ENCODE measurements at places on chromosomes 3 and 15.

GRCh38 chr3:9957214-9957613, 5.0 kb upstream of the PRRT3 start:
- no peak for DNase-seq

GRCh38 chr15:31292391-31293015, 34.1 kb upstream of the KLF13 start:
- no peak for DNase-seq

GRCh38 chr15:71874245-71874644, 63.9 kb downstream of the NR2E3 start:
- DNase-seq: no peak

DNA sequence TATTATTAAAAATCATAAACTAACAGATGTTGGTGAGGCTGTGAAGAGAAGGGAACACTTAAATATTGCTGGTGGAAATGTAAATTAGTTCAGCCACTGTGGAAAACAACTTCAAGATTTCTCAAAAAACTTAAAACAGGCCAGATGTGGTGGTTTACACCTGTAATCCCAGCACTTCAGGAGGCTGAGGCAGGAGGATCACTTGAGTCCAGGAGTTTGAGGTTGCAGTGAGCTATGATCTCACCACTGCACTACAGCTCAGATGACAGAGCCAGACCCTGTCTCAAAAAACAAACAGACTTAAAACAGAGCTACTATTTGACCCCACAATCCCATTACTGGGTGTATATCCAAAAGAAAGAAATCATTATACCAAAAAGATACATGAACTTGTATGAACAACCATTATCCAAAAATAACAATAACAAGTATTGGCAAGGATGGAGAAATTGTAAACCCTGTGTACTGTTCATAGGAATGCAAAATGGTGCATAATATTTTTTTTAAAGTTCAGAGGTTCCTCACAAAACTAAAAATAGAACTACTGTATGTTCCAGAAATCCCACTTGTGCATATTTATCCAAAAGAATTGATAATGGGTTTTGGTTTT, 25.5 kb downstream of the ZNF148 start:
- no peak for DNase-seq

- peak; percentile 81 for DNase-seq
Measured at GRCh38 chr3:89113893-89114840, 6.7 kb downstream of the EPHA3 start.

DNA sequence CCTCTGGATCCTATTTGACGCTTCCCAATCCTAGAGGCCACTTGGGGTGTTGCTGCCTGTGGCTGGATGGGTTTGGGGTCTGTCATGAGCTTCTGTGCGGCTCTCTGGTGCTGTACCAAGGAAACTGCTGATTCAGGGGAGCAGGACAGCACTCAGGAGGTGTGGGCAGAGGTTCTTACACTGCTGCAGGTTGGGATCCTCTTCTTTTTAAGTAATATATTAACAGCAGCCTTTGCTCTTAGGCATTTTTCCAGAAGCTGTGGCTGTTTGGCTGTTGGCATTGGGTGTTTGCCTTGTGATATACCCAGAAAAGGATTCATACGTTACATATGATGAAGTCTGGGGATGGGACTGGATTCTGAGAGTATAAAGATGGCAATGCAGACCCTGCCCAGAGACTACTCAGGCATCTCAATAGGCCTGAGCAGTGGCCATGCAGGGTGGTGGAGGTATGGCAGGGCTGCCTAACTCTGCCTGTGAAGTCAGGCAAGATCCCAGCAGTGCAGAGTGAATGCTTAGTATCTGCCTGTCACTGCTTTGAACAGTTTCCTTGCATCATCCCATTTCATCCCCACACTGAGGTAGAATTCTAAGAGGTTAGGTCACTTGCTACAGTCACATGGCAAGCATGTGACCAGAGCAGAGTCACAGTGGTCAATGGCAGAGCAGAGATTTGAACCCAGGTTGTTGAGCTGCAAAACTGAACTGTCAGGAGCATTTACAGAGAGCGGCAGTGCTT, 3.9 kb downstream of the ABHD6 start:
- DNase-seq: no peak

- DNase-seq: no peak
Measured at GRCh38 chr3:147921051-147921450, 511.9 kb downstream of the ZIC1 start.

GRCh38 chr3:87287011-87287410, 10.6 kb upstream of the POU1F1 start:
- no peak for DNase-seq

DNA sequence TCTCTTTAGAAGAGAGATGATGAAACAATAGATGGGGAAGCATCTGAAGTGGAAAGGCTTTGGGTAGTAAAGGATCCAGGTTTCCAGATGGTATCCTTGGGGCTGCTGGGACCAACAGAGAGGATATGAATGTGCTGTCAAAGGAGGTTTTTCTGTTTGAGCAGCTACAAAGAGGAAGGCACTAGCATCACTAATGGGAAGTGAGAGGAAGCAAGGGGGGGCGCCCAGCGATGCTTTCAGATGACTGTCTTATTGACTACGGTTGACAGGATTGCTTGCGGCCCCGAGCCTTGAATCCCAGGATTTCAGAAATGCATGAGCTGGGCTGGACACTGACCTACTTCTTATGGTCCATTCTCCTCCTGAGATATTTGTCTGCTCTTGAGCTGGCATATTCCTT, 103.8 kb upstream of the GALNT15 start:
- no peak for DNase-seq

DNA sequence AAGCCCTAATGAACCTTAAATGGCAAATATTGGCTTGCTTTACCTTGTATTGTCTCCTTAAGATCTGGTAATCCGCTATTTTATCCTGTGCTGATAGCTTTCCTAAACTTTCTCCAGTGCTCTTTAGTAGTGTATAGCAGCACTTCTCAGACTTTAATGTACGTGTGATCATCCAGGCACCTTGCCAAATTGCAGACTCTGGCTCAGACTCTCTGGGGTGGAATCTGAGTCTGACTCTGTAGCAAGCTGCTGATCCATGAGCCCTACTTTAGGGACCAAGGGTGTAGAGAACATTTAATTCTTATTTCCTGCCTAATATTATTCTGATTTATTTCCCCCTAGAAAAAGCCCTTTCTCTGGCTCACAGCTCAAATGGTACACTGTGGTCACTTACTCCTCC, 518.8 kb upstream of the ZNF385D start:
- no peak for DNase-seq

- DNase-seq: no peak
Measured at GRCh38 chr3:186517218-186517617, 27.0 kb downstream of the CRYGS start.

GRCh38 chr3:177396733-177397132, 199.5 kb upstream of the TBL1XR1 start:
- DNase-seq: no peak

- no peak for DNase-seq
Measured at GRCh38 chr3:129112308-129113052, 9.1 kb downstream of the RAB43 start.
